ENCODE measurements at places on chromosomes 3 and 15.

GRCh38 chr3:143471705-143472104 lies 352.1 kb downstream of the CHST2 start:
- no peak for DNase-seq

GRCh38 chr3:22704166-22704565 lies 499.0 kb upstream of the UBE2E2 start:
- no peak for DNase-seq

DNA sequence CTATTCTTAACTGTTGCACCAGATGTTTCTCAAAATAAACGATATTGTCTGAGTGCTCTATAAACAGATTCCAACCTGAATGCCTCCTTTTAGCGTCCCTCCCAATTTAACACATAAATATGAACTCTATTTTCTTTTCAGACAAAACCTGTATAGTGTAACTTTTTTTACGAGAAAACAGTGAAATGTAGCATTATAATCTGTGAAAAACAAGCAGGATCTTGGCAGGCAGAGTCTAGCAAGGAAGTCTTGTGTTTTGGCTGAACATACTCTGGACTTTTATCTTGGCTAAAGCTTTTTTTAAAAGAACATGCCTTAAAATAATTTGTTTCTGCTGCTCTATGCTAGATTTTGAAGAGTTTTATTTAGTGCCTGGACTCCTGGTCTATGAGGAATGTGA lies 150.5 kb downstream of the ROBO2 start:
- no peak for DNase-seq

DNA sequence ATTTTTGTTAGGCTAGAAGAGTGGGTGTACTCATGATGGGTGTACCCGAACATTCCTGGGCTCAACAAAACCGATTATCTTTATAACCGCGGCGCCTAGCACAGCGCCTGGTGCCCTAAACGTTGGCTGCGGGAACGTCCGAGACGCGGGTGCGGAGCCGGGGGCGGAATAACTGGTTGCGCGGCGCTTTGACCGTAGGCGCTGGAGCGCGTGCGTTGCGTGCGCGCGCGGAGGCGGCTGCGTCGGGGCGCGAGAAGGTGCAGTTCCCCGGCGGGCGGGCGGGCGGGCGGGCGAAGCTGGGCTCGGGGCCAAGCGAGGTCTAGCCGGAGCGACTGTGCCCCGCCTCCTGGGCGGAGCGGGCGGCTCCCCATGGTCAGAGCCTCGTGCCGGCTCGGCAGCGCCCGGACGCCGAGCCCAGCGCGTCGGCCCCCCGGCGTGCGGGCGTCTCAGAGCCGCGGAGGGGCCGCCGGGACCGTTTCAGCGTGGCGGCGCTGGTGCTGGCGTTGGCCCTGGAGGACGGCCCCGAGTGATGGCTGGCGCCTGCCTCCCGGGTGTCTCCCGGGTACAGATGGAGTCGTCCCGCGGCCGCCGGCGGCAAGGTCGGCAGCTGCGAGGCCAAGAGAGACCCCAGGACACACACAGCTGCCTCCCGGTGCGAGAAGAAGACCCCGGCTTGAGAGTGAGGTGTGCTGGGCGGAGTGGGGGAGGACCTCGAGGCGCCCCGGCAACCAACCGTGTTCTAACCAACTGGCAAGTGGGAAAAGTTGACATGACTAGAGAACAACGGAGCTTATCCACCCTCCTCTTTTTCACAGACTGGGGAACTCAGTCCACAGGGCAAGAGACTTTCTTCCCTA lies at the start of gene PLAAT1:
PLAAT1 (plus strand) TSS at position 373 of the 857 bp plus-strand sequence. CDS start 14,429 bp downstream, outside the sequence.
- DNase-seq, result peak; percentile 17

- DNase-seq, result peak; percentile 67
Measured at GRCh38 chr15:48984811-48985352, 21.2 kb upstream of the SHC4 start.

- DNase-seq, result peak; percentile 37
Measured at GRCh38 chr15:90075420-90076289, 26.6 kb downstream of the IDH2 start.

- DNase-seq, result no peak
Measured at GRCh38 chr3:78993375-78993774, 774.4 kb downstream of the ROBO1 start.

DNA sequence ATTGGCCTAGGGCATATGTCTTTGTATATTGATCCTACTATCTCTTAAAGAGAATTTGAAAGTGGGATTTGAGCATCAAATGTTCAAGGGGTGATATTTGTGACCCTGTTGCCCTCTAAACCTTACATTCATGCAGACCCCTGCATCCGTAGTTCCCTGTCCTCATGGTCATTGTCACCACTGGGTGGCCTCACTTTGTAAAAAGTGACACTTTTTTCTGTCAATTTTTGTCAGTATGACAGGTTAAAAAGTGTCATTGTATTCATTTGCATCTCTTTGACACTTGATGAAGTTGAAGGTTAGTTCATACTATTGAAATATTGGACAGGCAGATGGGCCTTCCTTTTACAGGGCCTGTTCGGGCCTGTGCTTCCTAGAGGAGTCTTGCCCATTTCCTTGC lies 12.3 kb upstream of the KLF15 start:
- DNase-seq, result no peak

DNA sequence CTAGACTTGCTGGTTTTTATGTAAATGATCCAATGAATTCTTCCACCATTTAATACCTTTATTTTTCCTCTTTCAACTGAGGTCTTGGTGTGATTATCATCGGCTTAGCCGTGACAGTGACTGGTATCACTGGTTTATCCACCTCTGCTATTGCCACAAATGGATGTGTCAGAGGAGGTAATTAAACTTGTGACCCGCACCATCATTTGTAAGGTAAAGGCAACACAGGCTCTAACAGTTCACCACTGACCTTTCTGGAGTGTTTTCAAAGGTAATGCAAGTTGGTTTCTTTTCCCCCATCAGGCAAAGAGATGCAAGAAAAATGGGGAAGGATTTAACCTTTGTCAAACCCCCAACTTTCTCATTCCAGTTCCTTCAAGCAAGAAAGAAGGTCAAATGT lies 19.7 kb downstream of the SLC12A1 start:
- no peak for DNase-seq

- peak; percentile 65 for DNase-seq
Measured at GRCh38 chr3:129597087-129597999, 9.1 kb downstream of the PLXND1 start.

GRCh38 chr3:184261270-184261853 lies at the start of gene CAMK2N2:
TSS of gene CAMK2N2 (minus strand) at chr3:184261553. CDS start at chr3:184261285, 268 bp downstream.
- DNase-seq, result peak; percentile 25

DNA sequence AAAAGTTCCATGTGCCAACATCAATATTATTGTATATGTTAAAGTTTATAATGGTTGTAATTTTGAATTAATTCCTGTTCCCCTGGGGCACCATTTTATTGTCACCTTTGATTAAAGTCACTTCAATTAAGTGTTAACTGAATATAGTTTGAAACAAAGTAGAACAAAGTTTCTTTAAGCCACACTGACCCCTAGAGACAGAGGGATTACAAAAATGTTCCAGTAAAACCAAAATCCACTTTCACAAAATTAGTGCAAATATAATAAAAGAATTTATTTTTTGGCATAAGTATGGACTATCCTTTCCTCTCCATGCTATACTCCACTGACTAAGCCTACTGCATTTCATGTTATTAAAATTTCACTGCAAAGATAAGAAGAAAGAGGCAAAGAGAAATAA lies 123.9 kb downstream of the ZMAT3 start:
- no peak for DNase-seq

GRCh38 chr15:59642351-59642750 lies 15.0 kb downstream of the GTF2A2 start:
- DNase-seq, result no peak

DNA sequence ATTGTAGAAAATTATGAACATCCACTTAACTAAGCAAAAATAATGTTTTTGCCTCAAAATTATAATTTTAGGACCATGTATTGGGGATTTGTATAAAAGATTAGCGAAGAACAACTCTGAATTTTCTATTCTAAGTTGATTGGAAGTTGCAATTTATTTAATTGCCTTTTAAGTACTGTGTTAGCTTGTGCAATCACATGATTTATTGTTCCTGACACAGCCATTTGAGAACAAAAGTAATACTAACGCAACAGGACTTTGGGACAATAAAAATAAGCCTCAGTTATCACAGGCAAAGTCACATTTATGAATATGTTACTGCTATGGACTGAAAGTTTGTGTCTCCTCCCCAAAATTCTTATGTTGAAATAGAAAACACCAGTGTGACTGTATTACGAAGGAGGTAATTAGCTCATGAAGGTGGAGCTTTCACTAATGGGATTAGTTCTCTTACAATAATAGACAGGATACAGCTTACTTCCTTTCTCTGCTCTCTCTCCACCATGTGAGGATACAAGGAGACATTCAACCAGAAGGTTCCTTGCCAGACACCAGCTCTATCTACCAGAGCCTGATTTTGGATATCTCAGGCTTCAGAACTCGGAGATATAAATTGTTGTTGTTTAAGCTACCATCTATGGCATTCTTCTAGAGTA lies 745.9 kb downstream of the ZBBX start:
- no peak for DNase-seq

DNA sequence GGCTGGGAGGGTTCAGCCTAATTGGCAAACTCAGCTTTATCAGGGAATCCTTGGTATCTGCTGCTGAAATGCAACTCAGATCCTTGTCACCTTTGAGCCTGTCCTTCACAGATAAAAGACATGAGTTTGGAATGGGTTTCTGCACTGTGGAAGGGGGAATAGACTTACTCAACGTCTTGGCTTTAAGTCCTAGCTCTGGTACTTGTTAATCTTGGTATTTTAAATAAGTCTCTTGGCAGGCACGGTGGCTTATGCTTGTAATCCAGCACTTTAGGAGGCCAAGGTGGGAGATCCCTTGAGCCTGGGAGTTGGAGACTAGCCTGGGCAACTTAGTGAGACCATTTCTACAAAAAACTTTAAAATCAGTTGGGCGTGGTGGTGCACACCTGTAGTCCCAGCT lies 55.1 kb upstream of the ATOSA start:
- peak; percentile 29 for DNase-seq

GRCh38 chr3:190116551-190117067 lies 4.1 kb downstream of the P3H2 start:
- DNase-seq, result peak; percentile 54

GRCh38 chr3:128567141-128567540 lies 74.1 kb upstream of the GATA2 start:
- no peak for DNase-seq

DNA sequence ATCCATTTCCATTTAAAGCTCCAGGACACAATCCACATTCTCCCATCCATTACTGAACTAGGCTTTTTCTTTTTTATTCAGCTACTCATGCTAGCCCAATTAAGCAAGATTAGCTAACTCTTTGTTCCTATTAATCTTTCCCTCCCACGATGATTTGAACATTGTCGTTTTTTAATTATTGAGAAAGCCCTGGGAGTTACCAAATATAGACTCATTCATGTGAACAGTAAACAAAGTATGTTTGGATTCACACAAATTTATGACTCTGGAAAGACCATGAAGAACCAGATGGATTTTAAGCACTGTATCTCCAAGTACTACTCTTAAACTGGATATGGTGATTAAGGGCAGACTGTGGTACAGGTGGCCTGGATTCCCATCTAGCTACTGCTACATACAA lies 82.2 kb downstream of the STRIT1 start:
- DNase-seq, result peak; percentile 35

- no peak for DNase-seq
Measured at GRCh38 chr3:149992416-149993058, 21.8 kb upstream of the PFN2 start.

DNA sequence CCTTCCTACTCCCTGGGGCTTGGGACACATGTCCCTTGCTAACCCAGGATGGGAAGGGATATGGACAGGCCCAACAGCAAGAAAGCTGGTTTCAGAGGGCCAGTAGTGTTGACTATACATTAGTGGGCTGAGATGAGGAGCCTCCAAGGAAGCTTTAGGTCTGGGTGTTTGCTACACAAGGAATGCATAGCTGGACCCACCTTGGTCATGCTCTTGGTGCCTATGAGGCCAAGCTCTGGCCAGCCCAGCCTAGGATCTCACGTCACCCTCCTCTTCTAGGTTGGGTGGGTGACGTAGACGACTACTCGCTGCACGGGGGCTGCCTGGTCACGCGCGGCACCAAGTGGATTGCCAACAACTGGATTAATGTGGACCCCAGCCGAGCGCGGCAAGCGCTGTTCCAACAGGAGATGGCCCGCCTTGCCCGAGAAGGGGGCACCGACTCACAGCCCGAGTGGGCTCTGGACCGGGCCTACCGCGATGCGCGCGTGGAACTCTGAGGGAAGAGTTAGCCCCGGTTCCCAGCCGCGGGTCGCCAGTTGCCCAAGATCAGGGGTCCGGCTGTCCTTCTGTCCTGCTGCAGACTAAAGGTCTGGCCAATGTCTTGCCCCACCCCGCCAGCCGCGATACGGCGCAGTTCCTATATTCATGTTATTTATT lies 653 bp upstream of the WDR6 start:
- peak; percentile 44 for DNase-seq

DNA sequence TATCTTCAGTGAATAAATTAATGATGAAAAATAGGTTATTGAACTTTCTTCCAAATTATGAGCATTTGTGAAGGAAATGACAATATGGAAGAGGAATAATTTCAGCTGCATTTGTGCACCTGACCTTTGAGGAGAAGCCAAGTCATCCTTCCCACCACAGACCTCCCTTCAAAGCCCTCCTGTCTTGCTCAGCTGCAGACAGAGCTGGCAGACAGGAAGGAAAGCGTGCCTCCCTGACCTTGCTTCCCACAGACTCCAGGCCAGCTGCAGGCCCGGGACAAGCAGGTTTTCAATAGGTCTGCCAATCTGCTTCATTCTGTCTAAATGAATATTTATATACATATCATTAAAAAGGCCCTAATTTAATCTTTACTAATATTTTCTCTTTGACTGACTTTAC lies 152.9 kb upstream of the RBMS3 start:
- no peak for DNase-seq

- no peak for DNase-seq
Measured at GRCh38 chr3:102038477-102039142, 189.3 kb downstream of the NFKBIZ start.

DNA sequence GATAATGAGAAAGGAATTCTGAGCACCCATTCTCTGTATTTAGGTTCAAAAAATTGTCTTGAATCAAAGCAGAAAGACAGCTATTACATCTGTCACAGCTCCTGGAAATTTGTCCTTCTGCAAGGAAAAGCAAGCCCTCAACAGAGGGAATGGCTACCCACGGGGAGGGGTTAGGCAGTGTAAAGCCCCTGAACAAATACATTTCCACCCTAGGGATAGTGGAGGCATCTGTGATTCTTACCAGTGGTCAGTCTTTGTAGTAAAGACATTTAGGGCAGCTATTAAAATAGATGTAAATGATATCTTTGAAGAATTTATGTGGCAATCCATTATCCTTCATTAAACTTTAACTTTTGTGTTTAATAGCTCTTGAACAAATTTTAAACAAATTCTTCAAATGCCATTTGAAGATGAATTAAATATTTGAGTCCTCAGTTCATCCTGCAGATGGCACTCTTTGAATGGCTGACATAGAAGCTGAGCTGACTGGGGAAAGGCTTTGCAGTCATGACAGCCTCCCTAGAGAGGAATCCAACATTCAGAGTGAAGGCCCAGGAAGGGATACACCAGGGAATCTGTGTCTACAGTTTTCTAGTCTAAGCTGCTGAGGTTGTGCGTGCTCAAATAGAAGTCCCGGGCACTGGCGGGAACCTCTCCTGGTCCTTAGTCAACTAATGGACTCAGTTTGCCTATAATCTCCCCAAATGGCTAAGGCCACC lies 359.7 kb upstream of the ROPN1 start:
- peak; percentile 79 for DNase-seq

GRCh38 chr3:127669541-127670228 lies 3.1 kb upstream of the ABTB1 start:
- no peak for DNase-seq

GRCh38 chr3:122169911-122170310 lies 13.6 kb upstream of the CASR start:
- DNase-seq, result peak; percentile 6

All from AG10803 (cell line).